Spleen (tissue), 13 donors: ENCODE measurements at places on chromosomes 3 and 15. TPM values are rescaled to one million over a fixed set of nuclear protein-coding genes. Genes with fewer than 3 reads are reported as not detected.

- DNase-seq, result no peak
These were observed 427.8 kb upstream of the MCTP2 start for GRCh38 chr15:93803421-93804152.

- DNase-seq, result no peak
These were observed 17.3 kb downstream of the GTPBP8 start for GRCh38 chr3:113008117-113008516.

- DNase-seq, result no peak
These were observed 87.2 kb downstream of the OPA1 start for GRCh38 chr3:193680220-193680619.

DNA sequence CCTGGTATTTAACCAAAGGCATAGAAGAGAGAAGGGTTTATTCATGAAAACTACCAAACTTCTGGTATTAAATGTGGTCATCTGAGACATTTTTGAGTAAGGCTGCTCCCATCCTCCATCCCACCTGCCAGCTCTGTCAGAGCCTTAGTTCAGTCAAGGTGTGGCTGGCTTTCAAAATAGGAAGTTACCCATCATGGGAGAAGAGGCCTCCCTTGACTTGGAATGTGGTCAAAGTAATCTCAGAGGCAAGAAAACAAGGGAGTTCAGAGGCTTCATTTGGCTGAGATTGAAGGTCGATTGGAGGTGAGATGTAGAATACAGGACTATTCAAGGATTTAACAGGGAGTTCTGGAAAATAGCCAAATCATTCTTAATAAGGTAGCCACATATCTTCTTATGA, 540.4 kb upstream of the ARRDC4 start:
- DNase-seq, result no peak

GRCh38 chr15:73872346-73872745, 1.0 kb upstream of the TBC1D21 start:
- DNase-seq, result no peak

- DNase-seq, result peak; percentile 41
These were observed 19.0 kb upstream of the CRABP1 start for GRCh38 chr15:78321041-78321570.

DNA sequence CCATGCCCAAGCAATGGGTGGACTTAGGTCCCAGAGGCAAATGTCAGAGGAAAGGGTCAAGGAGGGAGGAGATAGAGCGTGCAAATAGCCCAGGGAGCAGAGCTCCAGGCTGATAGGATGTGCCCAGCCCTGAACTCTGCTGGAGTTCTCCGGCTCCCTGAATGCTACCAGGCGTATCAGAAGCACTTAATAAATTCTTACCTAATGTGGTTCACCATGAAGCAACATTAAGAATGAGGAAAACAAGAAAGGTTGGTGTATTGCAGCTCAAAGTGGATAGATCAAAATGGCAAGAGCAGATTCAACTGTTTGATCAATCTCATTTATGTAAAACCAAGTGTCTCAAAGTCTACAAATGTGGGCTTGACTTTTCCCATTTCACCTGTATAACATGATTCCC, 38.3 kb downstream of the PXYLP1 start:
- DNase-seq, result no peak

DNA sequence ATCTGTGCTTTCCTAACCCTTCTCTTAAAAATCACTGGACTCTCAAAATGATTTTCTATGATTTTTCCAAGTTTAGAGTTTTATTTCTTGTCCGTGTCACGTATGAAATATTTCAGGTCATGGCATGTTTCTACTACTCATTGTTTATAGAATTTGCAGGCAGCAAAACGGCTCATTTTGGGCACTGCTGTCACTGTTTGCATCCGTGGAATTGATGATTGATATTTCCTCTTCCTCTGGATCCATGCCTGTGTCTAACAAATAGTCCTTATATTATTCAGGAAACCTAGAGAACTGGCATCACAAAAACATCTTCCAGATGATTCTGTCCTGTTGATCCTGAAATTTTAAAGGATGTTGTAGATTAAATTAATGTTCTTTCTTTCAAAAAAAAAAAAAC, 47.6 kb downstream of the LARS2 start:
- no peak for DNase-seq

DNA sequence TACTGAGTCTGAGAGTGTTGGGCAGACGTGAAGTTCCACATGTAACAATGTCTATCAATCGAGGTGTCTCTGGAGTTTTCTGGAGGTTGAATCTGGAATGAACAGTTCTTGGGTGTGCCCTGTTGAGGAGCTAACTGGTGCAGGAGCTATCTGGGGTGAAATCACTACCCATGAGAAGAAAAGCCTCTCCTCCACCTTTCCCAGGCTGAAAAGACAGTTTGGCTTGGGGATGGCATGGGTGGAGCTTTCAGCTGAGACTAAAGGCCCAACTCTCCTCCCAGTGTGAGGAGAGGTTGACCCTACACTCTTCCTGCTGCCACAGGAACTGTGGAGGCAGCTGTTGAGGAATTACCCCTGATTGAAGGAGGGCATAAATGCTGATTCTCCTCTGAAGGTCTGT, 54.4 kb upstream of the LRRFIP2 start:
- no peak for DNase-seq

- no peak for DNase-seq
These were observed 63.6 kb downstream of the LINGO1 start for GRCh38 chr15:77568973-77569728.

GRCh38 chr3:168327856-168328255, 232.1 kb upstream of the GOLIM4 start:
- no peak for DNase-seq

- no peak for DNase-seq
These were observed 775.8 kb upstream of the ARPP21 start for GRCh38 chr3:34863485-34863884.

- no peak for DNase-seq
These were observed 305.0 kb upstream of the C2CD4B start for GRCh38 chr15:62469874-62470688.

DNA sequence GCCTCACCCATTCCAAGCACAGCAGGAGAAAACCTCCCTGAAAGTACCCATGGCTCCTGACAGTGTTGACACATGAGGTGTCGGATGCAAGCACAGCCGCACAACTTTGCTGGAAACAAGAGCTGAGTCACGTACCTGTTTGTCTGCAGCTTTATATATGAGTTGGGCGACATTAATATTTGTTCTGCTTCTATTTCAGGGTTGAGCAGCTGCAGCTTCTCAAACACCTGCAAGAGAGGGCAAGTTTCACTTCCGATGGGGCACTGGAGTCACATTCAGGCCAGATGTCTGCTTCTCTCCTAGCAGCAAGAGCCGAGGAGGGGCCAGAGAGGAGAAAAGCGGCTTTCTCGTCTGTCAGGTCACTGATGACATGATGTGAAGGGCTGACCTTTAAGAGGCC, 88.0 kb downstream of the NUP210 start:
- DNase-seq, result no peak

GRCh38 chr15:31020542-31020941, 29.1 kb upstream of the MTMR10 start:
- no peak for DNase-seq

DNA sequence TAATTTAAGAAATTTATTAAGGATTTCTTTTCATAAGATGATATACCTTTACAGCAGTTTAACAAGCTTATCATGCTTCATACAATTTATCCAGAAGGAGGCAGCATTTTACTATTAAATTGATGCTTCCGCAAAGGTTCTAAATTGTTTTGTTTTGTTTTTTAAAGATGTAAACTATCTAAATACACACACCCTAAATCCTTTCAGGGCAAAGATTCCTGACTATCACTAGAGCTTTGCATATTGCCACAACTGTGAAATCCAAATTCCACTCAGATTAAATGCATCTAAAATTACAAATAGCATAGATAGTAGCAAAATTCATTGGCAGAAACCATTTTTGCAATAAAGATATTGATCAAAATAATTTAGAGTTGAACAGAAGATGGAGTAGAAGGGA, 44.5 kb upstream of the CCNL1 start:
- no peak for DNase-seq

- no peak for DNase-seq
These were observed 560.0 kb upstream of the CFAP20DC start for GRCh38 chr3:59609657-59610348.

- DNase-seq, result no peak
These were observed 21.9 kb downstream of the DAPK2 start for GRCh38 chr15:64024172-64025050.

DNA sequence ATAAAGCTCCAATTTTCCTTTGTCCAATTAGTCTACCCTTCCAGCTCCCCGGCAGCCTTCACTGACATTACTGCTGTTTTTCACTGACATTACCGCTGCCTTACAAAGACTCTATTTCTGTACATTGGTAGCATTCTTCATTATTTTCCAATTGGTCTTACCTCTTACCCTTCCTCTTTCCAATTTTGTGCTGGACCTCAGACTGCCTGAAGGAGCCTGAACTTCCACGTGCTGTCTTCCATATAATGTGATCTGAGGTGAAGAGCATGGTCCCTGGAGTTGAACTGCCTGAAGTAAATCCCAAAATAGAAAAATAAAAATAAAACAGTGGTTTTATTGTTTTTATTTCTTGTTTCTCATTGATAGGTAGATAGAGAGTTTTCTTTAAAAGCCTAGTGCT, 9.2 kb upstream of the TNIK start:
- DNase-seq, result no peak

- no peak for DNase-seq
These were observed 23.7 kb downstream of the HACD2 start for GRCh38 chr3:123561188-123561587.

GRCh38 chr3:127045435-127046045, 62.6 kb downstream of the PLXNA1 start:
- DNase-seq, result no peak

DNA sequence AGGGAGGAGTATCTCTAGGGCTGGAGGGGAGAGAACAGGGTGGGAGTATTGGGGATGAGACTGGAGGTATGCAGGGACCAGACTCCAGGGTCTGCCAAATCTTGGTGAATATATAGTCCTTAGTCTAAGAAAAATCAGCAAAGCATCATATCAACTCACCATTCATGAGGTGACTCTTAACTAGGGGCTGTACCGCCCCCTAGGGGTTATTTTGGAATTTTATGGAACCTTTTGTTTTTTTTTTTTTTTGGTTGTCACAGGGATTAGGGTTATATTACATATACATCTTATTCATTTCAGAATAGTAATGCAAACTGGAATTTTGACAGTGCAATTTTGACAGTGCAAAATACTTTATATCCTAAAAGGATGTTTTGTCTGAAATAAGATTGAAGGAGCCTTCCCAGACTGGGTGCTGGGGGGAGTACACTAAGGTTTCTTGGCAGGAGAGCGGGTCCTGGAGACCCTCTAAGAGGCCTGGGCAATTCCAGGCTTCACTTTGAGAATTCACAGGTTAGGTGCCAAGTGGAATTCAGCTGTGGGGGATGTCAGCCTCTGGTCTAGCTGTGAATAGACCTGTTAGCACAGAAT, 7.5 kb downstream of the CMTM7 start:
- no peak for DNase-seq

DNA sequence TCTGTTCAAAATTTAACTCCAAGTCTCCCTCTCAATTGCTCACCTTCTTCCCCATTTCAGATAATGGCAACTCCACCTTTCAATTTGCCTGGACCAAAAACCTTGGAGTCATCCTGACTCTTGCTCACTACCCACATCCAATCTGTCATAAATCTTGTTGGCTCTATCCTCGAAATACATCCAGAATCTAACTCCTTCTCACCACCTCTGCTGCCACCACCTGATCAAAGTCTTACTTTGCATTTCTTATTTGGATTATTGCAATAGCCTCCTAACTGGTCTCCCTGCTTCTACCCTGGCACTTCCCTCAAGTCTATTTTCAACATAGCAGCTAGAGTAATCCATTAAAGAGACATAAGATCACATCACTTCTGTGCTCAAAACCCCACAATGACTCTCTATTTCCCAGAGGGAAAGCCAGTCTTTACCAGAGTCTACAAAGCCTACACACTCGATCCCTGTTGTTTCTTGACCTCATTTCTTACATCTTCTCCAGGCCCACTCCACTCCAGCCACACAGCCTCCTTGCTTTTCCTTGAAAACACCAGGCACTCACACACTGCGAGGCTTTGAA, 86.6 kb downstream of the GPR156 start:
- no peak for DNase-seq

GRCh38 chr3:143063018-143063417, 56.6 kb upstream of the CHST2 start:
- DNase-seq, result no peak

DNA sequence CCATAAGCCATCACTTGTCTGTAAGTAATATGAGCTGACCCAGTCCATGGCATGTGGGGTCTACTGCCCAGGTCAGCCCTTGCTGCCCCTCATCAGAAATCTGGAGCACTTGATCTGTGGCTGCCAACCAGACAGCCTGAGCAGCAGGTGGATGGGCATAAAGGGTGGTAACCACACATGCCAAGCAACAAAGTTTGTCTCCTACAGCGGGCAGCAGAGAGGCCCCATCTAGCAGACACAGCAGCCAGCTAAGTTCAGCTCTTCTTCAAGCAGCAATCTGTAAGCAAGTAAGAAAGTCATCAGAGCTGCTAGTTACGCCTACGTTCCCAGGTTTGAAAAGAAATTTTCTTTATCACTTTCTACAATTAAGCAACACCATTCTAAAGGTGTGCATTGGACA, 27.9 kb downstream of the CHCHD4 start:
- no peak for DNase-seq

DNA sequence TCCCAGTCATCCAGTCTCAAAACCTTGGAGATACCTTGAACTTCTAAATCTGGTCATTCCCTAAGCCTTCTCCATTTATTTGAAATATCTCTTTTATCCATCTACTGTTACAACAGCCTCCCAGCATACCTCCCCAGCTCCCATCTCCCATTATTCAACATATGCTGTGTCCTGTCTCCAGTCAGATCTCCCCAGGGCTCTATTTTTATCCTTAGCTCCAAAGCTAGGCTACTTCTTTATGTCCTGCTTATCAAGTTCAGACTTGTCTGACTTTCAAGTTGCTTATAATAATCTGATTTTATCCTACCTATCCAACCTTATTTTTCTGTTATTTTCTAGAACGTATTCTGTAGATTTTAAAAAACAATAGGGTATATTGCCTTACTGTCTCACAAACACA, 44.2 kb downstream of the IQGAP1 start:
- no peak for DNase-seq

GRCh38 chr15:78088773-78089080, 3.6 kb upstream of the SH2D7 start:
- no peak for DNase-seq

The TMEM44 gene
- 5.5 TPM for polyA plus RNA-seq

The CYP8B1 gene
- not detected for polyA plus RNA-seq

The ZNF80 gene
- polyA plus RNA-seq, result 0.14 TPM

The TM4SF18 gene
- 6.6 TPM for polyA plus RNA-seq

The ITIH1 gene
- polyA plus RNA-seq, result 5.9 TPM

The KLHL6 gene
- polyA plus RNA-seq, result 10.8 TPM

The GUCA1C gene
- not detected for polyA plus RNA-seq
